ENCODE measurements at places on chromosomes 7 and 10.
A peak's percentile ranks its signal among the peaks of the same experiment; 100 is the strongest.

DNA sequence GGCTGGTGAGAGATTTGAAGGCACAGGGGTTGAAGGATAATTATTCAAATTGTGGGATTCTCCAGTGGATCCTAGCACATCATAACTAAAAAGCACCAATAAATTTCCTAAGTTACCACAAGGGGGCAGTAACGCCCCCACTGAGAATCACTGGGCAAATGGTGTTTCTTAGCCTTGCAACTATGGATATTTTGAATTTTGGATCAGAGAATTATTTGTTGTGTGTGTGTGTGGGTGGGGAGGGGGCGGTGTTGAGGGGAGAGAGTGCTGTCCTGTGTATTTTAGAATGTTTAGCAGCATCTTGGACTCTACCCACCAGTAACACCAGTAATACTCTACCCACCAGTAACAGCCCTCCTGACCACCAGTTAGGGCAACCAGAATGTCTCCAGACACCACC lies 63.3 kb upstream of the PRKG1 start:
- no peak for DNase-seq

DNA sequence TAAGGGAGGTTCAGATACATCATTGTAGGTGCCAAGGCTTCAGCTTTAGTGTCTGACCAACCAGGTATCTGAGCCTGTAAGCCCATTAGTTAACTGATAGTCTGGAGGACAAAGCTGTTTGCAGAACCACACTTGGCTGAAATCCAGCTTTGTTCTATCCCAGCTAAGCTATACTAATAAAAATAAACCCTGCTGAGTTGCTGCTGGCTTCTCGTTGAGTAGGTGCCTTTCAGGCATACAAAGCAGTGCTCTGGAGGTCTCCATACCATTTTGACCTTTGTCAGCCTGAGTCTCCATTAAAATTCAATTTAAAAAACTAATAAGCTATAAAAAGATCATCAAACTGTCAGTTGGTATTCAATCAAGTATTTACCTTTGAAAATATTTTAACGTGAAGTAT lies 22.0 kb downstream of the CDCA7L start:
- no peak for DNase-seq

DNA sequence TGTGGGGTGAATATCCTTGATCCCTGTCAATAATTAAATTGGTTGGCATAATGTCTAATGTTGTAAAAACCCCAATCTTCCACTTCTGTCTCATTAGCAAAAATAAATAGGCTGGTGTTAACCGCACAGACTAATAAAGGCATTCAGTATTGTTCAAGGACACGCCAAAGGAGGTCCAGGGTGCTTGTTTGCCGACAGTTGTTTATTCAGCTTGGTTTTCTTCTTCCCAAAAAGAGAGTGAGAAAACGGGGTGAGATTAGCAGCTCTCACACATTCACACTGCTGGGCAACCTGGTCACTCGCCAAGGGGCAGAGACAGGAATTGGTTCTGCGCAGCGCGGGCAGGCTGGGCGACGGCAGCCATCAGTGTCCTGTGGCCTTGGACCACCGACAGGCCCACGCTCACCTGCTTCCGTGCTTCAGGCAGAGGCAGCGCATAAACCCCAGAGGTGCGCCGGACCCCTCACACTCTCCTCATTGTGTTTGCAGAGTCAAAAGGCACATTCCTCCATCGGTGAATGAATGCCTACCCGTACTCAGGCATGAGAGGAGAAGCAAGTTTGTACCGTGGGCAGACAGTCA lies 26.2 kb upstream of the LMBR1 start:
- DNase-seq = no peak

GRCh38 chr10:133158756-133159610 lies 1.0 kb upstream of the KNDC1 start:
- peak; percentile 72 for DNase-seq

DNA sequence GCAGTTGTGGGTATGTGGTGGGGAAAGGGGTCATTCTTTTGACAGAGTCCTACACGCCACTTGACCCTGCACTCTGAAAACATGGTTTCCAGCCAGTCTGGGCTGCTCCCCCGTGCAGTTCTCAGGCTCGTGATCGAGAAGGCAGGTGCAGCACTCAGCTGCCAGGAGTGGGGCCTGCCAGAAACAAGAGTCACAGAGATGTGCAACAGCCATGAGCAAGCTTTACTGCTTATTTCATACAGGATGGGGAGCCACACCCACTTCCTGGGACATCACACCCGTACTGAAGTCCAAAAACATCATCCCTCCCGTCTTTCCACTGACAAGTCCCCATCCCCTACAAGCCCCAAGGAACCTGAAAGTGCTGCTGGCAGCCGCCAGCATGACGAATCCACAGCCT lies 9.3 kb downstream of the ATG9B start:
- no peak for DNase-seq

GRCh38 chr7:42722716-42723115 lies 189.2 kb downstream of the C7orf25 start:
- DNase-seq = no peak

DNA sequence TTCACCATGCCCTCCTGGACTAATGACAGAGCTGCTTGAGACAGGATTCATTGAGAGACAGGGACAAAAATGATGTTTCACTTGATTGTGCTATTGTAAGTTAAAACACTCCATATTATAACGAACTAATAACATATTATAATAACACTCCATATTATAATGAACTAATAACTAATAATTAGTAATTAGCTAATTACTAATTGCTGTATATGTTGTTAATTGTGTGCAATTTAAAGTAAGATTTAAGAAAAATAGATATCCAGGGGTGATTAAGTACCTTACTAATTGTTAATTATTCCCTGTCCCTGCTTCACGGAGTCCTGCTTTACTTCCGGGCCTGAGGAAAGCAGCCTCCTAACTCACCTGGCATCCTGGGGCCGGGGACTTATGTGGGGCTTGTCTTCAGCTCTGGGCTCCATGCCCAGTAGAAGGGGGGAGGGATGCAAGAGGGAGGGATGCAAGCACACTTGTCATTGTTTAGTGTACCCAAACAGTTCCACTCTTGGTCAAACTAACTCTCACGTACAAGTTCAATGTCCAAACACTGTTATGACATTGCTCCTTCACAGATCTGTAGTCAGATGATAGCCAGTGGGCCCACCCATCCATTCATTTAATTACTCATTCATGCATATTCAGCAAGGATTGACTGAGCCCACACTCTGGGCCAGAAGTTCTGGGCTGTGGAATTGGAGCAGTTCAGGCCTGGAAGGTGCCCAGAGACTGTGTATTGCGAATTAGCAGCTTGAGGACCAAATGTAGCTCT lies 53.8 kb downstream of the COL13A1 start:
- DNase-seq = no peak
